Activated CD4-positive, alpha-beta memory T cell treated with anti-CD3 and anti-CD28 coated beads for 36 hours (primary cell): ENCODE measurements at places on chromosomes 6 and 20.

- DNase-seq = no peak
Observed at GRCh38 chr6:52787917-52788316, 15.7 kb downstream of the GSTA1 start.

DNA sequence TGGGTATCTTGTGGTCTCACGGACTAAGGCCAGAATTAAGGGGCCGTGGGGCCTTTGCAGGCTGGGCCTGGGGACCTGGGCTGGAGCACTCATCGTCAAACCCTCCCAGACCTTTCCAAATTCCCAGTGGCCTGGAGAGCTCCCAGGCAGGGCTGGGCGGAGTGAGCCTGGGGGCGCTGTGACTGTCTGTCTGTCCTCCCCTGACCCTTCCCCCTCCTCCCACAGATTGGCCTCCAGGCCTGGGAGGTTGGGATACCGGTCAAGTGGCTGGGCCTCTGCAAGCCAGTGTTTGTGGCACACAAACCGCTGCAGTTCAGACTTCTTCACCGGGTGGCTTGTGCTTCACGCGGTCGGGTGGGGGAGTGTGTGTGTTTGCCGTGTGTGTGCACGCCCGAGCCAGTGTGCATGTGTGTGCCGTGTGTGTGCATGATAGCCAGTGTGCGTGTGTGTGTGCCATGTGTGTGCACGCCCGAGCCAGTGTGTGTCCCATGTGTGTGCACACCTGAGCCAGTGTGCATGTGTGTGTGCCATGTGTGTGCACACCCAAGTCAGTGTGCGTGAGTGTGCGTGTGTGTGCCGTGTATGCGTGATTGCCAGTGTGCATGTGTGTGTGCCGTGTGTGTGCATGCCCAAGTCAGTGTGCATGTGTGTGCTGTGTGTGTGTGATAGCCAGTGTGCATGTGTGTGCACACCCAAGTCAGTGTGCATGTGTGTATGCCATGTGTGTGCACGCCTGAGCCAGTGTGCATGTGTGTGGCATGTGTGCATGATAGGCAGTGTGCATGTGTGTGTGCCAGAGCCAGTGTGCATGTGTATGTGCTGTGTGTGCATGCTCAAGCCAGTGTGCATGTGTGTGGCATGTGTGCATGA is 6.3 kb downstream of the RBBP8NL start:
- no peak for DNase-seq

DNA sequence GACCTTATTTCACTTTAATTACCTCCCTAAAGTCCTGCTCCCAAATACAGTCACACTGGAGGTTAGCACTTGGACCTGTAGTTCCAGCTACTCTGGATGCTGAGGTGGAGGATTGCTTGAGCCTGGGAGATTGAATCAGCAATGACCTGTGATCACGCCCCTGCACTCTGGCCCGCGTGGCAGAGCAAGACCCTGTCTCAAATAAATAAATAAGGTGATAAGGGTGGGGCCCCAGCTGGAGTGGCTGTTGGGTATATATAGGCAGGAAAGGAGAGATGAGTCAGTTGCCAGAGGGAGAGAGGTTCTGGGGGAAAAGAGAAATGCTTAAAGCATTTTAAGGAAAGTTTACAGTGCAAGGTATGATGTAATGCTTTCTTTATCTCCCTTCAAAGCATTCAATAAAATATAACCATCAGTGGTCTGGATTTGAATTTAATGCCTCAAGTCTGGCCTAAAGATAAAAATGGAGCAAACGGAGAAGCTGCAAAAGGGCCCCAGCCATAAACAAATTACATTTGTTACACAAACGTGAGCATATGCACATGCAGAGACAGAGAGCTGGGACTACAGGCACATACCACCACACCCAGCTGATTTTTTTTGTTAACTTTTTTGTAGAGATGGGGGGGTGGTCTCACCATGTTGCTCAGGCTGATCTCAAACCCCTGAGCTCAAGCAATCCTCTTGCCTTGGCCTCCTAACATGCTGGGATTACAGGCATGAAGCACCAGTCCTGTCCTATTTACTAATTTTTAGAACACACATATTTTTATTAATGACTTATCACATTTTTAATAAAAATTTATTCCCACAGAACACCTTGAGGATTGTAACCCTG is 6.1 kb upstream of the PM20D2 start:
- DNase-seq = no peak

DNA sequence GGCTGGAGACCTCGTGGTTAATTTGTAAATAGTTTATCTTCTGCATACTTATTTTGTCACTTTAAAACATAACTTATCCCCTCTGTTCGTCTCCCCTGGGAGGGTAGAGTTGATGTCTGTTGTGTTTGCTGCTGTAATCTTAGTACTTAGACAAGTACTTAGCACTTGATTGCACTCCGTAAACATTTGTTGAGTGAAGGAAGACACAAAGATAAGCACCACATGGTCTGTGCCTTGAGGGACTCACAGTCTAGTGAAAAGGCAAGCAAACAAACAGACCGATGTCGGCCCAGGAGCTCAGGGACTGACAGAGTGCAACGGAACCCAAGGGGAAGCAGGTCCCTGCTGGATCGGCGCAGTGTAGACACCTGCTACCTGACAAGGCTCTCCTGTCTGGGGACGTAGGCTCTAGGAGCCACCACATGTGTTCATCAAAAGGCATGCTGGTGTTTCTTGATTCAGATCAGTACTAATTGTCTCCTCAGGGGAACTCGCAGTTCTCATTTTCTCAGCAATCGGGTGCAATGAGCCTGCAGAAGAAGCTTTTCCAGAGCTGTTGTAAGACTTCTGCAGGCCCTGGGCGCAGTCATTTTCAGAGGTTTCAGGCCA is 31.4 kb downstream of the EDN3 start:
- DNase-seq = no peak

DNA sequence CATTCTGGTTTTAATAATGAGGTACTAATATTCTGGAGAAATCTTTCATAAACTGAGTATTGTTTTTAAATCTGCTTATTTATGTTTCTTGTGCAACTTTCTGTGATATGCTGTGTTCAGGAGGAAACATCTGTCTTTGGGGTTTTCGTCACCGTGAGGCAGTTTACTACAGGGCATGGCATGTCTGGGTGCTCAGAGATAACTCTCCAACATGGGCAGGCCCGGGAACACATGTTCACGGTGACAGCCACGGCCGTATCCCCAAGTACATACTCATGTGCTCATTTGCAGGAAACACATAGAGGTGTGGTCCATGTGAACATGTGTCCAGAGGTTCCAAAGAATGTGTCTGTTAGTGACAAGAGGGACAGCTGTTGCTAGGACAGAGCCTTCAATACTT is 62.1 kb upstream of the CNKSR3 start:
- DNase-seq = no peak

DNA sequence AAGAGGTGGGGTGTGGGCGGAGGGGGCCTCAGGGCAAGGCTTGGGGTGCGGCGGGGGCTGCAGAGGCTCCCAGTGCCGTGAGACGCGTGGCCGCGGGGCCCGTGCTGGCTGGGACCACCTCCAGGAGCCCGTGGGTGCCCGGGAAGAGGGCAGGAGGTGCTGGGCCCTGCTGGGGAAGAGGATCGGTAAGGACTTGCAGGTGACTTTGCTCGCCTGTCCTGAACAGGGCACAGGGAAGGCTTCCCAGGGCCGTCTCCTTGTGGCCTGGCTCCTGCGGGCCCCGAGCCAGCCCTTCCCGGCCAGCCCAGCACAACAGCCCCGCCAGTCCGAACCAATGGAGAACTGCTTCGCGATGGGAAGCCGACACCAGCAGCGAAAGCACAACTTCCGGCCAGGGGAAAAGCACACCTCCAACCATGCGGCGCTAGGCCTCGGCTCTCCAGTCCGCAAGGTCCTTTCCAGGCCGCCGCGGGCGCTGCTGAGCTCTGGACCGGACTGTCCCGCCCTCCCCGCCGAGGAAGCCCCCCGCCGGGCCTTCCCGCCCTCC is 32.3 kb downstream of the IRF4 start:
- DNase-seq = no peak

DNA sequence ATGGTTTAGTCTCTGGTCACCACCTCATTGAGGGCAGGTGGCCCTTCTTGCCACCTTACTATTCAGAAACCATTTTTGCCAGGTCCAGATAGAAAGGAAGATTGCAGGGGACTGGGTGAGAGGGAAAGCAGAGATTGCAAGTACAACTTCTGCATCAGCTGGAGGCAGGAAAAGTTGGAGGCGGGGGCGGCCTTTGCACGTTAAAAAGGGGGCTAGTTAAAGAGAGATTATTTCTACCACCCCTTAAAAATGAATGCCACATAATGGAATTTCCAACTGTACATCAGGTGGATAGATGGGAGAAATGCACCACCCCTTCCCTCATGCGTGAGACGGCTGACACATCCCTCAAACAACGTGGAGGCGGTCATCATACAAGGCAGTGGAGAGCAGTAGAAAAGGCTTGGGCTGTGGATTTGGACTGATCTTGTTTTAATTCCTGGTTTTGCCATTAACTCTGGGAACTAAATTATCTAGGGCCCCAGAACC is 95.4 kb upstream of the CNKSR3 start:
- DNase-seq = no peak

GRCh38 chr6:120935908-120936307 is 398.4 kb downstream of the TBC1D32 start:
- DNase-seq = no peak

GRCh38 chr20:25304025-25304549 is 56.2 kb downstream of the PYGB start:
- DNase-seq = no peak

DNA sequence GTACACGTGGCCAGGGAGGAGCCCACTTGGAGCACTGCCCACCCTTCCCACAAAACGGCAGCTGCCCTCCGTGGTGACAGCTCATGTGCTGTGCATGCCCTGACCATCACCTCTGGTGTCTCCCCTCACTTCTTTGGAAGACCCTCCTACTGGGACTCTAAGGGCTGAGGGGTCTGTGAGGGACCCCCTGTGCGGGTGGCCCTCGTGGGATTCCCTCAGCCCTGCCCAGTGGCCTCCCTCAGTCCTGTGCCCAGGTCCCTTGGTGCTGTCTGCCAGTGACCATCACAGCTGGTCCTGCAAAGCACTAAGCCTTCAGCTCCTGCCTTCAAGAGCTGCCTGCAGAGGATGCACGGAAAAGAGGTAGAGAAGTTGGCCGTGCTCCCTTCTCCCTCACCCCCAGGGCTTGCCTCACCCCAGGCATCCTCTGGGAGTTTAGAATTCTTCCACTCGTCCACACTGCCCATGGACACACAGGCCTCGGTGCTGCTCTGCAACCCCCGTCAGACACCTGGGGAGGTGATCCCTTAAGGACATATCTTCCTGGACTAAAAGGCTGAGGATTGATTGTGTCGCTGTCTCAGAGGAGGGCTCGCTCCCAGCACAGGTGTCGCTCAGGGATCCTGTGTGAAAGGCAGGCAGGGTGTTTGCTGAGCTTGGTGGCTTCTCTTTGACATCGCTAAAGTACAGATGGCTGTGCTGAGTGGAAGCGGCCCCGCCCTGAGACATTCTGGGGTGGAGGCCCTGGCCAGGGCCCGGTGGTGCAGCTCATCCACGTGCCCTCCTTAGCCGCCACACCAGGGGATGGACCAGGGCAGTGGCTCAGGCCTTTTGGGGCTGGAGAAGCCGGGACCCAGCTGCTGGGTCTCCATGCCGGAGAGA is 119.5 kb upstream of the FRMD1 start:
- DNase-seq = no peak

GRCh38 chr20:63005365-63005861 is 1.4 kb downstream of the BHLHE23 start:
- no peak for DNase-seq

- no peak for DNase-seq
Observed at GRCh38 chr6:43495409-43495941, 14.7 kb downstream of the LRRC73 start.

- DNase-seq = no peak
Observed at GRCh38 chr20:4304601-4305000, 289.2 kb upstream of the RNF24 start.
